ENCODE measurements at places on chromosomes 7 and 10.

- no peak for DNase-seq
Measured at GRCh38 chr7:24975644-24976260, 4.2 kb downstream of the OSBPL3 start.

- DNase-seq = no peak
Measured at GRCh38 chr7:10646194-10646593, 327.5 kb upstream of the PHF14 start.

DNA sequence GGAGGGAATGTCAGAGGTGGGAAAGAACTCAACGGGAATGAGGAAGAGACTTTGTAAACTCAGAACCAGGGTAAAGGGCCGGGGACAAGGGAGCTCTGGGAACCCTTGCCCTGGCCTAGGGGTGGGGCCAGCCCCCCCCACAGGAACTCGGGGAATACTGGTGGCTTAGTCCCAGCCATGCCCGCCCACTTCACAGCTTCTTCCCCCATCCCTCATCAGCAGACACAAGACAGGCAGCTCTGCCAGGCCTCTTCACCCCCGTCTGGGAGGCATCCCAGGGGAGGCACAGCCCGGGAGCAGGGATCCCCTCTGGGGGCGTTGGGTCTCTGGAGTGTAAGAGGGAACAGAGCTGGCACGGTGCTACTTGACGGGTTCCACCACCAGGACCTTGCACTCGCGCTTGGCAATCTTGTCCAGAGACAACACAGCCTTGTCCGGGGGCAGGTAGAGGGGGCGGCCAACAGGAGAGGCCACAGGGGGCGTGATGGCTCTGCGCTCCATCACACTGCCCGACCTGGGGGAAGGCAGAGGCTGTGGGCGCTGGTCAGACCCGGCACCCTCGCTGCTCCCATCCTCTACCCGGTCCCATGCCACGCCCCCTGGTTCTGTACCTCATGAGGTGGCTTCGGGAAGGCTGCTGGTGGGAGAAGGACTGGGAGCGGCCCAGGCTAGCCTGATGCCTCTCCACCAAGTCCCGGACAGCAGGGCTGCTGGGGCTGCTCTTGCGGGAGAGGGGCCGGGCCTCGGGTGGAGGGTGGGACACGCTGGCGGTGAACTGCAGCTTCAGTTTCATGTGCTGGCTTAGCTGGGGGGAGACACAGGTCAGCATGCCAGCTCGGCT, 3.7 kb downstream of the TRAPPC14 start:
- DNase-seq = no peak

- no peak for DNase-seq
Measured at GRCh38 chr7:142802301-142802700, 31.5 kb downstream of the PRSS2 start.

DNA sequence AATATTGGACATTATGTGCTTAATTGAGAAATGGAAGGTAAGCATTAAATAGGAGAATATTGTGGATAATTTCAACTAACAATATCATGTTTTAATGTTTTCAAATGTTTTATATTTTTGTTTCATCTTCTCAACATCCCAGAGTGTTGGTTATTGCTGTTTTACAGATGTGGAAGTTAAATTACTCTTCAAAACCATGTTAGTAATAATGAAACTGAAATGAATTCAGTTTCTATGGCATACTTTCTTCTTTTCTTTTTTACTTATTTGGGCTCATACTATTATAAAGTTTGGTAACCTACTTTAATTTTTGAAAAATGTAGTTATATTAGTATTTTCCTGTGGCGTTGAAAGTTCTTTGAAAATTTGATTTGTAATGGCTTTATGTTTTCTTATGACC, 4.2 kb downstream of the GLRX3 start:
- DNase-seq = no peak

- no peak for DNase-seq
Measured at GRCh38 chr10:98667081-98667480, 220.3 kb upstream of the HPS1 start.

DNA sequence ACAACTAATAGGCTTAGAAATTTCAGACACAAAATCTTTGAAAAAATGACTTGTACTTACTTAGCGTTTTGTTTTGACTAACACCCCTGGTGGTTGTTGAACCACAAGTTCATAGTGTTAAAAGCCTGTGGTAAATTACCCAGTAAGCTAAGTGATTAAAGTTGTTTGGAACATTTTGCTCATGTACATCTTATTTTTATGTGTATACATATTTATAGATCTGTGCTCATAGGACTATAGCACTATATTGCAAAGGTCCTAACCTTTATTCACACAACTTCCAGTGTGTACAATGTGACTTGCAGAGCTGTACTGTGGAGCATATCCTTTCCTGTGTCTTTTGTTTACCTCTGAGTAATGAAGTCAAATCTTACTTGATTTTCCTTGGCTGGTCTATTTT, 79.6 kb downstream of the BMPR1A start:
- DNase-seq = no peak

- no peak for DNase-seq
Measured at GRCh38 chr7:151057506-151057988, at the start of gene CDK5. Gene CDK5 (minus strand): TSS chr7:151057897. CDS start chr7:151057848, 49 bp downstream.

DNA sequence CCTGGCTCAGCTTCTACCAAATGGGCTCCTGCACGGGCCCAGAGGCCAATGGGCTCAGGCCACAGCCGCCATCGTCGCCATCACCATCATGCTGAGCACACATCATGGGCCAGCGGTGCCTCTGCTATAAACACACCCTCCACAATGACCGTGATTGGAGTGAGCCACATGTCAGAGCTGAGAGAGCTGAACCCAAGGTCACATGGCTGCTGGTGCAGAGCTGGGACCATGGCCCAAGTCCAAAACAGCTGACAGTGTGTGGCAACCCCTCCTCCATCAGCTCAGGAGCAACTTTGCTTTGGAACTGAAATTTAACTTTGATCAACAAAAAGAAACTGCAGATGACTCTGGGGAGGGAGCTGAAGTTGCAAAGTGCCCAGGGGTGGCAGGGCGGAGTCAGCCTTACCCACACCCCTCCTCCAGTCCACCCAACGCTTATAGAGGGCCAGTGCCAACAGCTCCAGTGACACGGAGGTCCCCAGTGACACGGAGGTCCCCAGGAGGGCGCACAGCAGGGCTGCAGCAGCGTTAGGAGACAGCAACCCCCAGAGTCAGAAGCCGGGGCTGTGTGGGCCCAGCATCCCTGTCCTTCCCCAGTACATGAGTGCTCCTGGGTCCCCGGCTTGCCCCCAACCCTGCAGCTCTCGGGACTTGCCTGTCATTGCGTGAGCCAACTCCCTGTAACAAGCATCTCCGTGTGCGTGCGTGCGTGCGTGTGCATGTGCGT, 249.6 kb downstream of the ELFN1 start:
- no peak for DNase-seq

DNA sequence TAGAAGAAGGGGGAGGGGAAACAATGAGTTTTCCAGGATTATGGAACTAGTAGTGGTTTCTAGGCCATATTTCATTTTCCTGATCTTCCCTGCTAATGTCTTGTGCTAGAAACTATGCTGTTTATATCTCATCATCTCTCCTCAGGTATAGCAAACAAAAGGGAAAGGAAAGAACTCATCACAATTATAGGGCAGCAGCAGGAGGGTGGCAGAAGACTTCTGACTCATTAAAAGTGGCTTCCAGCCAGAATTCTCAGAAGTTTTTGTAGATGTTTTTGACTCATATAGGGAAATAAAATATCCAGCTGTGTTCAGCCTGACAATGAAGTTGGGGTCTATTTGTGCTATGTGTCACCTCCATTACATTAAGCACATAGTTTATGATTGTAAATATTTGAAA, 6.5 kb downstream of the AHR start:
- DNase-seq = no peak

- DNase-seq = no peak
Measured at GRCh38 chr7:127758105-127758504, 106.1 kb downstream of the SND1 start.

- no peak for DNase-seq
Measured at GRCh38 chr7:79414910-79415309, 38.6 kb downstream of the MAGI2 start.

- no peak for DNase-seq
Measured at GRCh38 chr10:104680467-104681401, 39.6 kb downstream of the SORCS3 start.

GRCh38 chr7:102270178-102270887, 16.3 kb upstream of the SH2B2 start:
- DNase-seq = no peak

- no peak for DNase-seq
Measured at GRCh38 chr7:162632-163297, 29.6 kb upstream of the FAM20C start.

DNA sequence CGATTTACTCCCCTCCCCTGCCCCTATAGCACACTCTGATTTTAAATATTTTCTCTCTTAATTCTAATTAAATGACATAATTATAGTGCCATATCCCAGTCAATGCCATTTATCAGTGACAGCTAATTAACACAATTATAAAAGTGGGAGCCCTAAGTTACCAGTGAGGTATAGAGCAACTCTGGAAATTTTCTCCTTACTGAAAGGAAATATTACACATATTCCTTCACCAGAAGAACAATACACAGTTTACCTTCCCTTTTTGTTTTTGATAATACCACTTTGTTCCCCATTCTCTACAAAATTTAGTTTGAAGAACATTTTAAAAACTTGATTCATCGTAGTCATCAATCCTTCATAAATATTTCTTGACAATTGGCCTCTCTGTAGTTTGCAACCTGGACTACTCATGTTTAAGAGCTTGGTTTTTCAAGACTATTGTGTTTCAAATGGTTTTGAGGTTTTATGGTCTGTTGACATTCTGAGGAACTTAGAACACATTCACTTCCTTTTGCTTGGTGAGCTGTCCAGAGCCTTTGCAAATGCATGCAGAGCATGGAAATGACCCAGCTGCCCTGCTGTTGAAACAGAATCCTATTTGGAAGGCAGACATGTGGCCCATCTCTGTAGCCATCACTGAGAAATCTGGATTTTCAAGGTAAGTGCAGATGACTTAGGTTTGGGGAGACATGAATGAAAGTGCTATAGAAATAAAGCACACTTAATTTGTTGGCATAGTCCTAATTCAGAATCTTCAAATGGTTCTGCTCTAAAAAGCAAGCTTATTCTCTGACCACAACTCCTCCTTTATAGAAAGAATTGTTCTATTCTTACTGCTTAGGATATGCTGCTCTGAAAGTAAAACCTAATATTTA, at the start of gene GPR141:
Gene GPR141, plus strand, starts transcription at position 521 of the 875 bp plus-strand sequence. CDS start 56,628 bp downstream, outside the sequence.
- DNase-seq = no peak

All from stimulated activated CD8-positive, alpha-beta memory T cell treated with anti-CD3 and anti-CD28 coated beads, Interleukin-7, amount 100 ng/mL, for 1 hour (primary cell).